ENCODE measurements at places on chromosomes 12 and 14.

GRCh38 chr12:41802803-41803202, 341.9 kb downstream of the GXYLT1 start:
- DNase-seq: no peak

DNA sequence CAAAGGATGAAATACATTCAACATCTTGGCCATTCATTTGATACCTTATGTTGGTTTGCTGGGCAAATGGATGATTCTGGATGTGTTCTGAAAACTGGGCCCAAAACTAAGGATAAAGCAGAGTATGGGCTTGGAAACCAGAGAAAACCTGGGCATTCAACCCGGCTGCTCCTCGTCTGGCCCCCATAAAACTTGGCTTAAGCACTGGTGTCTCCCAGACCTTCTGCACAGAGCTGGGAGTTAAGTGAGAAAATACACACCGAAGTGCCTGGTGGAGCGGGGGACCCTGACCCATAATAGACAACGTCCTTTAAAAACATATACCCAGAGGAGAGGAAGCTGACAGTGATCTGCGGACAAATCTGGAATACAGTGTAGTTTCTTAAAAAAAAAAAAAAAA, 112.5 kb downstream of the FOXN3 start:
- no peak for DNase-seq

DNA sequence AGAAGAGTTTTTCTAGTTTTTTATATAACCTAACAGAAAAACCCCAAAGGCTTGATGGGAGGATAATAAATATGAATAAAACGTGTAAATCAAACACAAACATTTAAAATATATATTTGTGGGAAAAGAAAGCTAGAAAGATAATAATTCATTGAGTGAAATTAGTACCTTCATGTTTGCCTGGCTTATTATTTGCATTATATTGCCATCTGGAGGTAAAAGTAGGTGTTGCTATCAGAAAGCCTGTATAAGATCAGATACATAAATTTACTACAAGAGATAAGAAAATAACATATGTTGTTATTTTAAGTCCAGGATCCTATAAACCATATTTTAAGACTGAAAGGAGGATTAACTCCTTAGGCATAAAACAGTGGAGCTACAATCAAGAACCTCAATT, 77.7 kb downstream of the NTS start:
- no peak for DNase-seq

GRCh38 chr14:21802441-21802840, 128.8 kb upstream of the OR4E1 start:
- DNase-seq: no peak

- DNase-seq: no peak
Measured at GRCh38 chr14:99707921-99708320, 23.8 kb downstream of the CYP46A1 start.

DNA sequence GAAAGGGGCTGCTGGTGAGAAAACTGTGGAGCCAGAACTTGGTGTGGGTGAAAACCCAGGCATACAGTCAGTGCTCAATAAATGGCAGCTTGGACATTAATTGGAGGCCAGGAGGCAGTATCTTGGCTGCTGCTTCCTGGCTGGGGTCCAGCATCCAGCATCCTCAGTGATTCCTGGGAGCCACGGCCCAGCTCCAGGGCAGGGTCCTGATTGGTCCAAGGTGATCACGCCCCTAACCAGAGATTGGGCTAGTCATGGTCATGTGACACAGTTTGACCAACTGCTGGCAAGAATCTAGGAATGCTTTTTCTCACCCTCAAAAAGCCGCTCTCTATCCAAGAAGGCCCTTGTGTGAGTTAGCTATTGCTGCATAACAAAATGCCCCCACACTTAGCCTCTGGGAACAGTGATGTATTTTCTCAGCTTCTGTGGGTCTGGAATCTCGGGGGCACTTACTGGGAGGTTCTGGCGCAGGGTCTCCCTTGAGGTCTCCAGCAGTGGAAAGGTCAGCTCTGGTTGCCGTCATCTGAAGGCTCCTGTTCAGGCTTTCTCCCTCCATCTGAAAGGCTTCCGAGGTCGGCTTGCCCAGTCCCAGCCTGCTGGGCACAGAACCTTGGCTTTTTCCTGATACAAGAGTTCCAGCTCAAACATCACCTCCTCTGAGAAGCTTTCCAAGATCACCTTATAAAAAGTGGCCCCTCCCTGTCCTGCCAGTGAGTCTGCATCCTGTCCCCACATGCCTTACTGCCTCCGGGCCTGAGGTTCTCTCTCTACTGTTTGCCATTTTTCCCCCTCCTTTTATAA, 119.2 kb upstream of the NCOR2 start:
- DNase-seq: no peak

- no peak for DNase-seq
Measured at GRCh38 chr12:90619943-90620342, 335.0 kb downstream of the CCER1 start.
